ENCODE measurements at places on chromosomes 7 and 10.

- DNase-seq: no peak
Observed at GRCh38 chr10:85666102-85666501, 700.5 kb downstream of the GRID1 start.

DNA sequence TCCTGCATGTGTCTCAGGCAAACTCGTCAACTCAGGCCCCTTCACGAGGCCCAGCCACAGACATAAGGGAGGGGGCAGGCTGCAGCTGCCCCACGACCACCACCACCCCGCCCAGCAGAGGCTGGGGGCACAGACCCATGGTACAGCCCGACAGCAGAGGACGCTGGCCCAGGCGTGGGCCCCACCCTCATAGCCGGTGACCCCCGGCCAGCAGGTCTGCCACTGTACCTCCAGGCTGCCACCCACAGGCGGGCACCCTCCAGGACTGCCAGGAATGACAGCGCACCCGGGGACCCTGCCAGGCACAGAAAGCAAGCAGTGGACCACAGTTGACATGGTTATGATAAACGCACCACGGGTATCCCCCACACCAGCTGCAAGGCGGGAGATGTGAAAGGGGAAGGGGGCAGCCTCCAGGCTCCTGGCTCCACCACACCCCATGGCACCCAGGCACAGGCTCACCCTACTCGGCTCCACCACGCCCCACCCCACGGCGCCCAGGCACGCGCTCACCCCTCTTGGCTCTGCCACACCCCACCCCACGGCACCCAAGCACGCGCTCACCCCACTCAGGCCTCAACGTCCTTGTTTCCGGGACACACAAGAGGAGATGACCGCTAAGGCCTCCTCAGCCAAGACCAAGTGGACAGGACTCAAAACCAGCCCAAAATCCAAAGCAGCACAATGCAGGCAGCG lies 135.9 kb downstream of the MAD1L1 start:
- DNase-seq: no peak

DNA sequence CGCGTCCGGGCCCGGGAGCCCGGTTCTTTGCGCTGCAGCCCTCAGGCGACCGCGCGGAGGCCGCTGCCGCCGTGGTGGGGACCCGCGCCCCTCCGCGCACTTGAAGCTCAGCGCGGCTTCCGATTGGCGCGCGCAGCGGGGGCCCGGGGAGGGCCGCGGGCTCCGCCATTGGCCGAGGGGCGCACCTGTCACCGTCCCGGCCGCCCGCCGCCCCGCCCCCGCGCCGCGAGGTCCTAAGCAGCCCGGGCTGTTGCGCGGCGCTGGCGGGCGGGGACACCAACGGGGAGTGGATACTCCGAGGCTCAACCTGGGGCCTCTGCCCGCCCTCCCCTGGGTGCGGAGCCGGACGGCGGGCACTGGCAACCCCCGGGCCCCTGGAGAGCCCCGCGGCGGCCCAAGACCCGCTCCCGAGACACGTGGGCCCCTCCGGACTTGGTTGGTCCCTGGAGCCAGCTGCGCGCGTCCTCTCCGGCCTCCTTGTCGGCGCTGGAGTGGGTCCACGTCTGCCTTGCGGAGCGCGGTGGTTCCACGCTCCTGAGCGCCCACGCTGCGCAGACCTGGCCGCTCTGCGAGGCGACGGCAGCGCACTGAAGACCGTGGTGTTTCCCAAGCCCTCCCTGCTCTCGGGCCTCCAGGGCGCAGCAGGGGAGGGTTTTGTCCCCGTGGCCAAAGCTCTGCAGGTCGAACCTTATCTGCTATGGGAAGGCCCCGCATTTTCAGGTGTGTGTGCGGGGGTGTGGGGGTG lies at the start of gene MNX1:
TSS of gene MNX1 (minus strand) at position 76 of the 745 bp plus-strand sequence. CDS start 313 bp downstream, outside the sequence.
- DNase-seq: peak; percentile 73

DNA sequence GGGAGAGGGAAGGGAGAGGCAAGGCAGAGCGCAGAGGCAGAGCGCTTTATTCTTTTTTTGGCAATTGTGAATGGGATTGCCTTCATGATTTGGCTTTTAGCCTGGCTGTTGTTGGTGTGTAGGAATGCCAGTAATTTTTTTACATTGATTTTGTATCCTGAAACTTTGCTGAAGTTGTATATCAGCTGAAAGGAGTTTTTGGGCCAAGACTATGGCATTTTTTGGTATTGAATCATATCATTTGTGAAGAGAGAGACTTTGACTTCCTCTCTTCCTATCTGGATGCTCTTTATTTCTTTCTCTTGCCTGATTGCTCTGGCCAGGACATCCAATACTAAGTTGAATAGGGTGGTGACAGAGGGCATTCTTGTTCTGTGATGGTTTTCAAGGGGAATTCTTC lies 291.3 kb downstream of the REEP3 start:
- DNase-seq: no peak

- DNase-seq: no peak
Observed at GRCh38 chr10:102657451-102657850, 13.2 kb downstream of the TRIM8 start.

DNA sequence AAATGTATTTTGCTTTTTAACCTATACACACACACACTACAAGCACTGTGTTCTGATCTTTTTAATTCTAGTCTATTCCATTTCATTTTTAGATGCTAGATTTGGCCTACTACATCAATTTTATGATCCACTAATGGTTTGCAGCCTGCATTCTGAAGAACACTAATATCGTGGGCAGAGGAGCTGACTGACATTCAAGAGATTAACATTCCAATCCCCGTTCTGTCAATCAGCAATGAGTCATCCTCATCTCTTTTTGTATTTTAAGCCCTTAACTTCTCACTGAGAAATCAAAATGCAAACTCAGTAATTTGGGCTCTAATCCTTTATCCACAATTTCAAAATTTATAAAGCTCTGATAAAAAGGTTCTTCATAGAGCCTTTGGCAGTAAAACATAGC lies 47.1 kb upstream of the GAD2 start:
- DNase-seq: no peak

- DNase-seq: no peak
Observed at GRCh38 chr10:130358981-130359650, 222.9 kb downstream of the GLRX3 start.

DNA sequence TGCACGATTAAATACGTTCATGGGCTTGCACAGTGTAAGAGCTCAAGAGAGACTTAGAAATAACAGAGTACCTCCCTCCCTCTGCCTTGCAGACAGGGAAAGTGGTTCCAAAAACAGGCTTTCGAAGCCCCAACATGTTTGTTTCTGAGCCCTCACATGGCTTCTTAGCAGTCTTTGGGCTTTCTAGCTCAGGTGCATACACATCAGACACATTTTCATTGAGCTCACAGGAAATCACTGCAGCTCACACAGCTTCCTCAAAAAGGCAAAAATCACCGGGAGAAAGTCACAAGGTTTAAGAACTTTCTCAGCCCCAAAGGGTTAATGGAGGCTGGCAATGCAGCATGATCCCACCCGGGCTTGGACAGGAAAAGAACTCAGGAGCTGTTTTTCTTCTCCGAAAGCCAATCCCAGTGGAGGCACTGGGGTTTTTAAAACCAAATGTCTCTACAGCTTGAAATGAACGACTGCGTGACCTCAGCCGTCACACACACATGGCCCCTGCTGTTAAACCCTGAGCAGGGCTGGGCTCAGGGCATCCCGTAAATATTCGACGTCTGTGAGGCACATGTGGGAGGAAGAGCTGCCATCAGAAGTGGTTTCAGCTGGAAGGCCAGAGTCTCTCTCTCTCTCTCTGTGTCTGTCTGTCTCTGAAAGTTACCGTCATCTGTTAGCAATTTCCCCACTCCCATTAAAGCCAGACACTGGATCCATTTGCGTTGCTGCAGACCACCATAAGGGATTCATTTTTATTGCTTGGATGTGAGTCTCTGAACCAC lies 69.7 kb downstream of the CALML3 start:
- no peak for DNase-seq

DNA sequence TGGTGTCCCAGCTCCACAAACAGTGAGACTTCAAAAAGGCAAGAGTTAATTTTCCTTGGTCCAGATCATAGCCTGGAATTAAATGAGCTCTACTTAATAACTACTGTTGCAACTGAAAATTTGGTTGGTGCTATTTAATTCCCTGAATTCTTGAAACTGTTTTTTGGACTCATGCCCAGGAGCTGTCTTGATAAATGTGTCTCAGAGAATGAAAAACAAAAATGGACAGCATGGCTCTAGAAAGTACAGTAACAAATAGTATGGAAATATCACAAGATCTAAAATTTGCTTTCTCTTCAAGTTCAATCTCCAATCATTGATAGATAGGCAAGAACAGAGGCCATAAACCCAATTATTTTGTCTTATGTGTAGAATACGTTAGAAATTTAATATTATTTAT lies 42.5 kb downstream of the CCDC71L start:
- DNase-seq: no peak

- no peak for DNase-seq
Observed at GRCh38 chr7:4202154-4202736, 479.9 kb upstream of the FOXK1 start.

GRCh38 chr7:76403780-76404494 lies 5.6 kb downstream of the SSC4D start:
- DNase-seq: no peak

GRCh38 chr10:98619446-98619845 lies 172.7 kb upstream of the HPS1 start:
- DNase-seq: no peak

DNA sequence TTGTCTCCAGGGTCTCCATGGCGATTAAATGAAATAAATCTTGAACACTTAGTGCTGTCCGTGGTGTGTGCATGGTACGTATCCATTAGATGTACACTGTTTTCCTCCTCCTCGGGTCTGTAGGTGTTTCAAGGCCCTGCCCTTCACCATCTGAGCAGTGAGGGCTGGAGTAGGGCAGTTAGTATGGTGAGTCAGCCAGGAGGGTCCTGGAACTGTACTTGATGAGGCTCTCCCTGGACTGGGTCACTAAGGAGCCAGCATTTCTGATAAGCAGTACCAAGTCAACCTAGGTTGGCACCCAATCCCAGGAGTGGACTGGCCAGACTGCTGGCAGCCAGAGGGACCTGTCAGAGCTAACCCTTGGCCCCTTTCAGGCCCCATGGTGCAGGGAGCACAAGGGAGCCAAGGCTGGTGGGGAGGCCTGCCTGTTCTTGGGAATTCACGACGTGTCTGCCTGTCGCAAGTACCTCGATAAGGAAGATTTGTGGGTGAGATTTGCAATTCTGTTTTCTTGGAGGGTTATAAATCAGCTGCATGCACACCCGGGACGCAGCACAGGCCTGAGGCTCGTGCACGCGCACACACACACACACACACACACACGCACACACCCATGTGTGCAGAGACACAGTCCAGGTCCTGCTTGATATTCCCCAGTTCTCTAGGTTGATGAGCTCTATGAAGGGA lies 114.2 kb downstream of the ZMIZ1 start:
- no peak for DNase-seq

- no peak for DNase-seq
Observed at GRCh38 chr7:101906291-101907240, 89.1 kb downstream of the CUX1 start.

DNA sequence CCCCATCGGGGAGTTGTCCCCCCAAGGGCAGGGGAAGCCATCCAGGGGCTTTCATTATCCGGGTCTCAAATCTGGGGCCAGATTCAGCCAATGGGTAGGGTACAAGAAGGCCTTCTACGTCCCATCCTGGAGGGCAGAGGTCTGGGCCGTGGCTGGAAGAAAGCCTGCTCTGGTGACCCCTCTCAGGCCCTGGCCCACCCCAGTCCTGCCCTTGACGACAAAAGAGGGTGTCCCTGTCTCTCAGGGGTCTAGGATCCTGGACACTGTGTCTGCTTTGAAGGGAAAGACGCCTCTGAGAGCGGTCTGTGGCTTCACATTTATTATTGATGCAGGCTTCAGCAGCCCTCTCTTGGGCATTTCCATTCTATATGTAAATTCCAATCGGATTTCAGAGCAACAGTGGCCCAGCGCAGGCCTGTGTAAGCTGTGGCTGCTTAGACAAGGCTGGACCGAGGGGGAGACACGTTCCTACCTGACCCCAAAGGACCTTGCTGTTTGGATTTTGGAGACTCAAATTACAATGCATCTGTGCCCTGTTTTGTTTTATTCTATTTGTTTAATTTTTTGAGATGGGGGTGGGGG lies 83.2 kb upstream of the BAIAP2L1 start:
- no peak for DNase-seq

GRCh38 chr7:157667731-157668130 lies 330.9 kb downstream of the DNAJB6 start:
- DNase-seq: no peak

DNA sequence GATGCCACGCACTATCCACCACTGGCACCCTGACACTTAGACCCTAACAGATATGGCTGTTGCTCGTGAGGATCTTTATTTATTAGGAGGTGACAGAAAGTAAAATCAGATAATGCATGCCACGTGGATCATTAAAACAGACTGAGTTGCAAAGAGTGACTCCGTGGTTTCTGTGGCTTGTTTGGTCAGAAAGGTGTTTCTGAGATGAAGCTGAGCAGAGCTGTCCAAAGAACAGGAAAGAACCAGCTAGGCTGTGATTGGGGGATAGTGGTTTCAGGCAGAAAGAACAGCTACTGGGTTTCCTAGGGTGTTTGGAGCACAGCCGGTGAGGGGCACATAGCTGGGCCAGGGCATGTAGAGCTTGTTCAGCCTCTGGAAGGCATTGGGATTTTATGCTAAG lies 34.4 kb downstream of the CSGALNACT2 start:
- DNase-seq: no peak

DNA sequence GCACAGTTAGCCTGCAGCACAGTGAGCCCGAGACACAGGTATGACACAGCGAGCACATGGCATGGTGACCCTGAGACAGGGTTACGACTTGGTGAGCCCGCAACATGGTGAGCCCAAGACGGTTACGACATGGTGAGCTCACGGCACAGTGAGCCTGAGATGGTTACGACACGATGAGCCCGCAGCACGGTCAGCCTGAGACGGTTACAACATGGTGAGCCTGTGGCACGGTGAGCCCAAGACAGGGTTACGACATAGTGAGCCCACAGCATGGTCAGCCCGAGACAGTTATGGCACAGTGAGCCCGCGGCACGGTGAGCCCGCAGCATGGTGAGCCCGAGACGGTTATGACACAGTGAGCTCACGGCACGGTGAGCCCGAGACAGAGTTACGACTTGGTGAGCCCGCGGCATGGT lies 156.1 kb downstream of the MAD1L1 start:
- no peak for DNase-seq

DNA sequence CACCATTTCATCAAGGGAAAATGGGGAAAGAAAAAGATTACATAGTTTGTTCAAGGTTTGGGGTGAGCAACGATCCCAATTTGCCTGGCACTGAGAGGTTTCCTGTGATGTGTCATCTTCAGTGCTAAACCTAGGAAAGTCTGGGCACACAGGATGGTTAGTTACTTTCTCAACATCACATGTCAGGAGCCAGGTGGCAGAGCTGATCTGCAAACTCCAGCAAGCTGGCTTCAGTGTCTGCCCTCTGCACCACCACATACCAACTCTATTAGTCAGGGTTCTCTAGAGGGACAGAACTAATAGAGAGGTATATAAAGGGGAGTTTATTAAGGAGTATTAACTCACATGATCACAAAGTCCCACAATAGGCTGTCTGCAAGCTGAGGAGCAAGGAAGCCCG lies 11.3 kb downstream of the ADAM12 start:
- no peak for DNase-seq

DNA sequence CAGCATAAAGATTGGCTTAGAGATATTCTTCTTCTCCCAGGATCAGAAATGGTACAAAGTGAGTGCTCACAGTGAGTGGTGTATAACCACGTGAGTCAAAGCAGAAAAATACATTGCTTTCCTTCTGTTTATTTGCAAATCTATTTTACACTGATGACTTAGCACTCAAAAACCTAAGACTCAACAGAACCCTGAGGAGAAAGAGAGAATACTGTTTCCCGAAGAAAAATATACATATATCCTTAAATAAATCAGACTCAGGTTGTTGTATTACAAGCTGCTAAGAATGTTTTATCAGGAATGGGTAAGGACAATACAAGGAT lies 48.7 kb downstream of the ODAD2 start:
- DNase-seq: no peak

GRCh38 chr7:150753239-150753638 lies 16.0 kb downstream of the GIMAP5 start:
- no peak for DNase-seq
